ENCODE measurements at places on chromosomes 16 and 17. TPM values are rescaled to one million over a fixed set of nuclear protein-coding genes. Genes with fewer than 3 reads are reported as not detected.

CD68 gene
- total RNA-seq, result 2.0 TPM

LITAFD gene
- total RNA-seq, result not detected

CCL8 gene
- total RNA-seq, result not detected

CTRB2 gene
- not detected for total RNA-seq

KARS1 gene
- 222 TPM for total RNA-seq

RAMP2 gene
- 2.1 TPM for total RNA-seq

KRT33A gene
- total RNA-seq, result not detected

KCNJ2 gene
- total RNA-seq, result 33.3 TPM

KRTAP3-2 gene
- total RNA-seq, result not detected

RMI2 gene
- total RNA-seq, result 16.9 TPM

KRTAP4-6 gene
- not detected for total RNA-seq

EFCAB5 gene
- total RNA-seq, result 0.26 TPM

SALL1 gene
- not detected for total RNA-seq

RASD1 gene
- 9.2 TPM for total RNA-seq

GNGT2 gene
- total RNA-seq, result 0.86 TPM

ABR gene
- 57.8 TPM for total RNA-seq

SHCBP1 gene
- 26.8 TPM for total RNA-seq

ASB16 gene
- not detected for total RNA-seq

PRSS27 gene
- 0.07 TPM for total RNA-seq

HCFC1R1 gene
- total RNA-seq, result 11.5 TPM

CAVIN1 gene
- total RNA-seq, result 817 TPM

HASPIN gene
- total RNA-seq, result 8.9 TPM

IL32 gene
- total RNA-seq, result 33.7 TPM

MGAT5B gene
- total RNA-seq, result 0.53 TPM

PSME3 gene
- 89.3 TPM for total RNA-seq

Data from pulmonary artery endothelial cell (primary cell).